Endothelial cell of umbilical vein (primary cell): ENCODE measurements at places on chromosomes 11 and 22. TPM values are rescaled to one million over a fixed set of nuclear protein-coding genes. Genes with fewer than 3 reads are reported as not detected.

PIWIL4 gene
- total RNA-seq: 0.25 and 0.64 TPM in 2 replicates

OTOG gene
- total RNA-seq: not detected in 2 replicates

FIBP gene
- 88.5 and 105 TPM in 2 replicates for total RNA-seq

ABCC8 gene
- total RNA-seq: not detected in 2 replicates

DNA sequence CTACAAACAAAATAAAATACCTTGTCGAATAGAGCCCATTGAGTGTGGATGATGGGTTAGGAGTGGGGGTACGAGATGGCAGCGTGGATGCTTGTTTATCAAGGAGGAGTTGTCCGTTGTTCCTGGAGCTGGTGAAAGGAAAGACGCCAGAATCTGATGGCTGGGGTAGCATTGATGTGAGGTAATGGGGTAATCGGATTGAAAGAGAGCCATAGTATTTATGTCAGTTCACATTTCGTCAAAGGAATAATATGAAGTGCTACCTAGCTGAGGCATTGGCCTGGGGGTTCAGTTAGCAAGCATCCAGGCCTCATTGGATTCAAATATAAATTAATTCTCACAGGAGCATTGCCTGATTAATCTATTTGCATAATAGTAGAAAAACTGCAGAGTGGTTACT lies 16.9 kb upstream of the DBX1 start:
- H3K36me3 ChIP-seq: no peaks in the 10 kb centered on the region
- no peak for DNase-seq
- H3K4me3 ChIP-seq: no peak overlapping the region
- H3K27ac ChIP-seq: no peak overlapping the region

- DNase-seq: peak; percentile 80
- H3K4me3 ChIP-seq: no peak overlapping the region
- H3K27ac ChIP-seq: peak overlapping the region; percentile 65
- H3K27me3 ChIP-seq: no peaks in the 10 kb centered on the region
- H3K4me1 ChIP-seq: peaks cover 30% of the 10 kb centered on the region
- H3K36me3 ChIP-seq: no peaks in the 10 kb centered on the region
Measured at GRCh38 chr11:117819096-117820040, 5.2 kb downstream of the FXYD2 start.

GRCh38 chr11:74307434-74307833 lies 4.0 kb downstream of the P4HA3 start:
- no peak overlapping the region for H3K4me3 ChIP-seq
- H3K27me3 ChIP-seq: no peaks in the 10 kb centered on the region
- DNase-seq: peak; percentile 68
- no peaks in the 10 kb centered on the region for H3K36me3 ChIP-seq
- no peak overlapping the region for H3K27ac ChIP-seq

DNA sequence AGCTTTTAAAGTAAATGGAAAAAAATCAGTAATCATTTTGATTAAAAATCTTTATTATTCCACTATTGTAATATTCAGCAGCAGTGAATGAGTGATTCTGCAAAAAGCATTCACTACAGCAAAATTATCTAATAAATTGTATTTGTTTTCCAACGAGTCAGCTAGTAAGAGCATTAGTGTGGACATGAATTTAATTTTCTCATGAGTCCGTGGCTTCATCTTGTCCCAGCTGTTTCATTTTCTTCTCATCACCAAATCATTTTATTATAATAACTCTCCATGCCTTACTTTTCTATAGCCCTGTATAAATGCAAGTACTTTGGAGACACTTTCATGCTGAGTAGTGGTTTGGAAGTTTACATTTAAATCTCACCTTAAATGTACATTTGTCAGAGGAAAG lies 66.2 kb downstream of the FANCF start:
- no peak for DNase-seq
- H3K4me1 ChIP-seq: no peaks in the 10 kb centered on the region
- no peaks in the 10 kb centered on the region for H3K36me3 ChIP-seq
- H3K27me3 ChIP-seq: peaks cover 3% of the 10 kb centered on the region

- no peak for DNase-seq
- H3K27ac ChIP-seq: no peak overlapping the region
- no peaks in the 10 kb centered on the region for H3K4me1 ChIP-seq
- peaks cover 41% of the 10 kb centered on the region for H3K27me3 ChIP-seq
- H3K36me3 ChIP-seq: no peaks in the 10 kb centered on the region
Measured at GRCh38 chr11:57230791-57231538, 6.1 kb downstream of the APLNR start.

GRCh38 chr22:26812731-26813130 lies 155.3 kb downstream of the MIAT start:
- no peaks in the 10 kb centered on the region for H3K36me3 ChIP-seq
- no peak for DNase-seq
- H3K27ac ChIP-seq: no peak overlapping the region
- H3K27me3 ChIP-seq: no peaks in the 10 kb centered on the region
- no peaks in the 10 kb centered on the region for H3K4me1 ChIP-seq

GRCh38 chr22:40782521-40782920 lies 36.6 kb downstream of the SLC25A17 start:
- peaks cover 4% of the 10 kb centered on the region for H3K4me1 ChIP-seq
- no peak overlapping the region for H3K4me3 ChIP-seq
- H3K27ac ChIP-seq: no peak overlapping the region
- peak; percentile 52 for DNase-seq
- peaks cover 2% of the 10 kb centered on the region for H3K36me3 ChIP-seq

DNA sequence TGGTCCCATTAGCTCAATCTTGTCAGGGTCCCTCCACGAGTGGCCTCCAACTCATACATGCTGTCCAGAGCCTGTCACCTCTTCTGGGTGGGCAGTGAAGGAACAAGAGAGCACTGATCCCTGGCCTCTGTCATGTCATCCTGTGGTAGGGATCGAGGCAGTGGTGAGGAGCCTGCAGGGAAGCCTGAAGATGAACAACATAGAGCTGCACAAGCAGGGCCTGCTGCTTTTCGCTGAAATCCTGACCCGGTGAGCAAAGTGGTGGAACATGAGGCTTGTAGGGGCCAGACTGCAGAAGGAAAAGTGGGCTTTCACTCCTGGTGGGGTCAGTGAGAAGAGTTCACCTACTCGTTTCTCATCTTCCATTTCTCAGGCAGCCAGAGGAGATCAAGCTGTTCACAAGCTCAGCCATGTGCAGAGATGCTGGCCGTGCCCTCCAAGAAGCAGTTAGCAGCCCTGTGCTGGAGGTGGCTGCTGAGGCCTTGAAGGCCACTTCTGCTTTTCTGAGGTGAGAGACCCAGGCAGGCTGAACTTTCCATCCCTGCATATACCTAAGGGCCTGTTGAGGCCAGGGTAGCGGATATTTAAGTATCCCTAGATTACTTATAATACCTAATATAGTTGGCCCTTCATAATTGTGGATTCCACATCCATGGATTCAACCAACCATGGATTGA lies 32.9 kb downstream of the MEI1 start:
- H3K27me3 ChIP-seq: no peaks in the 10 kb centered on the region
- no peak for DNase-seq
- no peak overlapping the region for H3K27ac ChIP-seq
- no peaks in the 10 kb centered on the region for H3K36me3 ChIP-seq
- H3K4me3 ChIP-seq: no peak overlapping the region
- no peaks in the 10 kb centered on the region for H3K4me1 ChIP-seq

GRCh38 chr11:35621620-35622019 lies 3.4 kb downstream of the FJX1 start:
- DNase-seq: no peak
- H3K4me3 ChIP-seq: no peak overlapping the region
- peaks cover 47% of the 10 kb centered on the region for H3K4me1 ChIP-seq
- peak overlapping the region; percentile 26 for H3K27ac ChIP-seq
- H3K27me3 ChIP-seq: no peaks in the 10 kb centered on the region

DNA sequence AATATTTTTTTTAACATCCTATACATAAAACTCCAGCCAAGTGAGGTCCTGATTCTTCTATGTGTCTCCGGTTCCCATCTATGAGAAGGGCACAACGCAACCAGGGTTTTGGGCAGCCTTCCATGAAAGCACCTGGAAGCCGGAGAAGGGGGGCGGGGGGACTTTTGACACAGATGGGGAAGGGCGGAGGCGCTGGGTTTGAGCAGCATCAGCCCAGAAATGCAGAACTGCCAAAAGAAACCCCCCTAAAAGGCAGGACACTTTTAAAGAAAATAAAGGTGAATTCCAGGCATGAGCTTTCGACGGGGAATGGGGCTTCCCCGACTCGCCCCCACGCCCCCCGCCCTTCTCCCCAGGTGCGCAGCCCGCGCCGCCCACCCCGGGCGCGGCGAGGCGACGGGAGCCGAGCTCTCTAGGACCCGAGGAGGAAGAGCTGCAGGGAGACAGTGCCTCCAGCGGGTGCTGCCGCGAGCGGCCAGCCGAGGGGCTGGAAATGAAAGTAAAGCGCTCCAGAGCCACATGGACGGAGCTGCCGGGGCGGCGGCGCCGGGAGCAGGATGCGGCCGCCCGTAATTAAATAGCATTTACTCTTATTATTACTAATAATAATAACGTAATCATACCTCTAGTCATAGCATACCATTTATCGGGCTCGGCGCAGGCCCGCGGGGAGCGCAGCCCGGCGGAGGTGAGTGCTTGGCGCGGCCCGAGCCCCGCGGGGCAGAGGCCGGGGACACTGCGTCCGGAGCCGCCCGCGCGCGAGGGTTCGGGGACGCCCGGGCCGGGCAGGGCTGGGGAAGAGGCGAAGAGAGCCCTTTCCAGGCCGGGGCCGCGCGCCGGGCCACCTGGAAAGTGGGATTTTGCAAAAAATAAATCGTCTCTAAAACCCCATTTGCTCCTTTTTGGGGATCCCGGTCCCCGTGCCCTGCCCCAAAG lies at the start of gene ZC3H7B:
Gene ZC3H7B, plus strand, starts transcription at position 441 of the 936 bp plus-strand sequence. CDS start 19,136 bp downstream, outside the sequence.
- peak; percentile 80 for DNase-seq
- peak within 1 kb of the TSS; percentile 70 for H3K27ac ChIP-seq
- peaks cover 24% of the 10 kb centered on the region for H3K4me1 ChIP-seq

DNA sequence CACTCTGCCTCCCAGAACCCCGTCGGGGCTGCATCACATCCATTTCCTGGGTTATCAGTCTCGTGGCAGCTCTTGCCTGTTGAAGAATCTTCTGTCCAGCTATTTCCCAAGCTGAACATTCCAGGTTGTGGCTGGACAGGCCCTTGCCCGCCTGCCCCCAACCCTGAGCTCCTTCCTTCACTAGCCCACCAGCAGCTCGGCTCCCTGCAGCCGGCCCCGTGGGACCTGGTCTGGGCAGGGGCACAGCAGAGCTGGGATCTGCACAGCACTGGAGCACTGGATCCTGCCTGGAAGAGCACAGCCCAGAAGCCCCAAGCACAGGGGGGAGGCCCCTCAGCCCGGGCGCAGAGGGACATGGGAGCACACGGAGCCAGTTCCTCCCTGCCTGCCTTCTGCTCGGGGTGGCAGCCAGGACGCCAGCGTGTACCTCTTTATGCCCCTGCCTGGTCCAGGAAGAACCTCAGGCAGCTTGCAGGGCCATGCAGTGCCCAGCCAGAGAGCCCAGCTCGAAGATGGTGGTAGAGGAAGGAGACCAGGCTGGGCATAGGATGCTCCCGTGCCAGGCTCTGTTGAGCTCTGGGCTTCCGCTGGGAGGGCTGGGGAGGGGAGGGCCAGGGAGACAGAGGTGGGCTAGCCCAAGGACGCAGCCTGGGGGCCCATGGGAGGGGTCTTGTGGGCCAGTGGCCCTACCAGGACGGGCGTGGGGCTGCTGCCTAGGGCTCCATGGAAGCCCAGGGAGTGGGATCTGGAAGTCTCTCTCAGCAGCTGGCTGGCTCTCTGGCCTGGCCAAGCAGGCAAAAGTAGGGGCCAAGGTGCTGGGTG lies 16.6 kb upstream of the GNB1L start:
- no peak overlapping the region for H3K27ac ChIP-seq
- no peak for DNase-seq
- H3K4me1 ChIP-seq: peaks cover 23% of the 10 kb centered on the region
- H3K36me3 ChIP-seq: peaks cover 2% of the 10 kb centered on the region
- no peaks in the 10 kb centered on the region for H3K27me3 ChIP-seq

GRCh38 chr11:132171031-132171430 lies 800.6 kb downstream of the NTM start:
- no peaks in the 10 kb centered on the region for H3K27me3 ChIP-seq
- H3K27ac ChIP-seq: no peak overlapping the region
- no peak overlapping the region for H3K4me3 ChIP-seq
- no peak for DNase-seq
- no peaks in the 10 kb centered on the region for H3K36me3 ChIP-seq

DNA sequence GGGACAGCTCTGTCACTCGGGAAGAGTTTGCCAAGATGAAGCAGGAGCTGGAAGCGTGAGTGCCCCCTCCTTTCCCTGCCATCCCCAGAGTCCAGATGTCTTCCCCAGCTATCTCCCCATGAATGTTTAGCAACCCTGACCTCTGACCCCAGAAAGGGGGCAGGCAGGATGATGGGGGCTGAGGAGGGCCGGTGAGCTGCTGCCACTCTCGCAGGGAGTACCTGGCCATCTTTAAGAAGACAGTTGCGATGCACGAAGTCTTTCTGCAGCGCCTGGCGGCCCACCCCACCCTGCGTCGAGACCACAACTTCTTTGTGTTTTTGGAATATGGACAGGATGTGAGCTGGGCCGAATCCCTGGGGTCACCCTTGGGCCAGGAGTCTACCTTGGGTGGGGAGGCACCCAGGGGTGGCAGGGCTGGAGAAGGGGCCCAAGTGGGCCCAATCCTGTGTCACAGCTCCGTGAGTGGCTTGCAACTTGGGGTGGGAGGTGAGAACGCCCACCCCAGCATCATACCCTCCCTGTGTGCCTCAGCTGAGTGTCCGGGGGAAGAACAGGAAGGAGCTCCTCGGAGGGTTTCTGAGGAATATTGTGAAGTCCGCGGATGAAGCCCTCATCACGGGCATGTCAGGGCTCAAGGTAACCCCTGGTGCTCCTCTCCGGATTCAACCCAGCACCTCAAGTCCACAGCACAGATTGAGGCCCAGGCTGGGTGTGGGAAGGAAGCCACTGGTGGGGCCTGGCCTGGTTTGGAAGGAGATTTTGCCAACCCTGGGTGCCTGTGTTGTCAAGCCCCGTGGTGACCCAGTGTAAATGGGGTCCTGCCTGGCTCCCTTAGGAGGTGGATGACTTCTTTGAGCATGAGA lies 7.5 kb downstream of the CFL1 start:
- no peak for DNase-seq
- H3K27me3 ChIP-seq: no peaks in the 10 kb centered on the region
- H3K4me3 ChIP-seq: no peak overlapping the region
- no peak overlapping the region for H3K27ac ChIP-seq
- H3K36me3 ChIP-seq: peaks cover 37% of the 10 kb centered on the region
- peaks cover 2% of the 10 kb centered on the region for H3K4me1 ChIP-seq

GRCh38 chr11:77435972-77436371 lies 37.9 kb downstream of the PAK1 start:
- H3K27me3 ChIP-seq: peaks cover 6% of the 10 kb centered on the region
- no peak for DNase-seq
- no peak overlapping the region for H3K27ac ChIP-seq
- no peaks in the 10 kb centered on the region for H3K4me1 ChIP-seq

DNA sequence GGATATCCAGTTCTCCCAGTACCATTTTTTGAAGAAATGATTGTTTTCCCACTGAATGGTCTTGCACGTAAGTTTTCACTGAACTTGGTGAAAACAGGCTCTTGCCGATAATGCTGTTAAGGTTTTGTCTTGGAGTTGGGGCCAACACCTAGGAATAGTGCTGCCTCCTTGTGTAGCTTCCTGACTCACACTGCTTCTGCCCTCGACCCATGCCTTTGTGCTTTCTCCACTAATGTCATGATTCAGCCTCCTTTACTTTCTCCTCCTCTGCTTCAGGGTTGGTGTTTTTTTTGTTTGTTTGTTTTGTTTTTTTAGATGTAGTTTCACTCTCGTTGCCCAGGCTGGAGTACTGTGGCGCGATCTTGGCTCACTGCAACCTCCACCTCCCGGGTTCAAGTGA lies 30.2 kb downstream of the SLC5A1 start:
- H3K36me3 ChIP-seq: no peaks in the 10 kb centered on the region
- no peak overlapping the region for H3K27ac ChIP-seq
- no peak for DNase-seq
